Stimulated activated CD8-positive, alpha-beta memory T cell treated with anti-CD3 and anti-CD28 coated beads, Interleukin-4, amount 100 ng/mL, for 4 hours (primary cell): ENCODE measurements at places on chromosomes 4 and X.

GRCh38 chrX:28552882-28553829 lies 34.1 kb upstream of the IL1RAPL1 start:
- no peak for DNase-seq

- DNase-seq: no peak
Observed at GRCh38 chr4:38313999-38314561, 349.9 kb upstream of the KLF3 start.

- DNase-seq: no peak
Observed at GRCh38 chr4:73251384-73251783, 7.2 kb downstream of the ANKRD17 start.

GRCh38 chr4:160026721-160027120 lies 923.8 kb downstream of the RAPGEF2 start:
- DNase-seq: no peak

- DNase-seq: no peak
Observed at GRCh38 chrX:154021131-154021611, 1.5 kb upstream of the IRAK1 start.

- no peak for DNase-seq
Observed at GRCh38 chr4:99815597-99816011, 1.0 kb upstream of the DAPP1 start.

DNA sequence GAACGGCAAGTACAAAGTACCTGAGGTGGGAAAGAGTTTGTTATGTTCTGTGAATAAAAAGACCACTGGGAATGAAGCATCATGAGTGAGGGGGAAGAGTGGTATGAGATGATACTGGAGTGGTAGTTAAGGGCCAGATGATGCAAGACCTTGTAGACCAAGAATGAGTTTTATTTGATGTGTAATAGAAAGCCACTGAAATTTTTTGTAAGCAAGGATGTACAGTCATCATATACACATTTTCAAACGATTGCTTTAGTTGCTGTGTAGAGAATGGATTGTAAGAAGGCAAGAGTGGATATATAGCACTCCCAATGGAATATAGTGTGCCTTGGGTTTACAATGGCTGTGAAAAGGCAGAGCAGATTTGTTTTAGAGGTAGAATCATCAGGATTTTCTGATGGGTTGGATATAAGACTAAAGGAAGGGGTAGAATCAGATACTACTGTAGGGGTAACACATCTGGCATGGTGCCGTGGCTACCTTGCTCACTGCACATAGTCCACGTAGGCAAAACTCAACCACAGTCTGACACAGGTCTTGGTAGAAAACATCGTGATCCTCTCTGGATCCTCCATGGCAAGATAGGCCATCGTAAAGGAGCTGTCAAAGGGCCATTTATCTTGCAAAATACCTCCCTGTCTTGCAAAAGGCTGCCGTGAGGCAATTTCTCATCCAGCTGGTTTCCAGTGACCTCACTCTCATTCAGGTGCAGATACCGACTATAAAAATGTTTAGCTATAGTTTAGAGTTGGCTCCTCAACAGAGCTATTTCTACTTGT lies 14.9 kb downstream of the TIFA start:
- no peak for DNase-seq

GRCh38 chrX:140141444-140142029 lies 176.2 kb upstream of the CXorf66 start:
- DNase-seq: no peak

DNA sequence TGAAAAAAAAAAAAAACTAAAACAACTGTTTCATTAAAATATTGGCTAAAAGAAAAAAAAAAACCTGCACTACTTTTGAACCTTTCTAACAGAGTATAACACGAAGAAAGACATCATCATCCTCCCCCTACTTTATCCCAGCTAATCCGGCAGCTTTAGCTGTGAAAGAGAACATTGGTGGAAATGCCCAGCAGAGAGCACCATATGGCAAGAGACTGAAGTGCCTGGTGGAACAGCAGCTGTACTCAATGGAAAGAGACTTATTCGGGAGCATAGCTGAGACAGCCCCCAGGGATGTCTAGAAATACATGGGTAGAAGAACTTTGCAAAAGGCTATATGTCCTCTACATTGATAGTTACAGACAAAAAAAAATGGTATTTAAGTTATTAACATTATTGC lies 30.3 kb downstream of the STPG2 start:
- DNase-seq: no peak

GRCh38 chr4:126558596-126558995 lies 1074.2 kb upstream of the INTU start:
- no peak for DNase-seq

DNA sequence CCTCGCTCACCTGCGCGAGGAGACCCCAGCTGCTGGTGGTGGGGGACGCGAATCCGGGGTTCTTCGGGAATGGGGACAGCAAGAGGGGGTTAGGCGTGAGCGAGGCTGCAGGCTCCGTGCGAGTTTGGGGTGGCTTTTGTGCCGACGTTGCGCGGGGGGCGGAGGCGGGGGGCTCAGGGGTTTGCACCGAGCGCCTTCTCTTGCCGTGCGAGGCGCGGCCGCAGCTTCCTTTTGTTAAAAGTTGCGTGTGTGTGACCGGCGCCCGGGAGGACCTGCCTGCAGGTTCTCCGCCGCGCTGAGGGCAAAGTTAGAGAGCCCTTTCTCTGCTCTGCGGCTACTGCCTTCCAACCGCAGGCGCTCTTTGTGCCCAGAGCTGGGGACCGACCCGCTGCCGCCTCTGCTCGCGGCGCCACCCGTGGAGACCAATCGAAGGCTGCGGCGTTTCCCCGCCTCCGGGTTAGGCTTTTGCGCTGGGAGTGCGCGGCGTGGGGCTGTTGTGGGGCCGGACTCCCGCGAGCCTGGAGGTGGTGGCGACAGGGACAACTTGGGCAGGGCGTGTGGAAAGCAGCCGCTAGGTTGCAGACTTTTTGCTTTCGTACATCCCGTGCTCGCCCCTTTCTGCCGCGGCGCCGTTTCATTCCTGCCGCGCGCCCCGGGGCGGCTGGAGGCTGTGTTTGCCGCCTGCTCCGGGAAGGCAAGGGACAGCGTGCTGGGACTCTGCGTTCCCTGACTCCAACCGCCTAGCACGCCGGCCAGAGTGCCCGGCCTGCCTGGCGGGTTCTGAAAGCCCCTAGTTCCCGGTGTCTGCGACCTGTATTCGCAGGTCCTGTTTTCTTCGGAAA lies 716 bp downstream of the KIT start:
- no peak for DNase-seq

GRCh38 chrX:96170626-96171025 lies 514.0 kb upstream of the DIAPH2 start:
- no peak for DNase-seq

DNA sequence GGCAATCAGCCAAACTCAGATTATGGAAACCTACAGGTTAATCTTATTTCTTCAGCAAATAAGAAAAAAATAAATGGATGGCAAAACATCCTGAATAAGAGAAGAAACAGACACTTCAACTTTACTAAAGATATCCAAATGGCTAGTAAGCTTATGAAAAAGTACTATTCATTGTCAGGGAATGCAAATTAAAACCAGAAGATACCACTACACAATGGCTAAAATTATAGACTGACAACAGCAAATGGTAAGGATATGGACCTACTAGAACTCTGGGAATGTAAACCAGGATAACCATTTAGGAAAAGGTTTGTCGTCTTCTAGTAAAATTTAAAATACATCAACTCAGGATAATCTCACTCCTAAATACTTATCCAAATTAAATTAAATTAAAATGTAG lies 24.3 kb downstream of the GRSF1 start:
- no peak for DNase-seq

DNA sequence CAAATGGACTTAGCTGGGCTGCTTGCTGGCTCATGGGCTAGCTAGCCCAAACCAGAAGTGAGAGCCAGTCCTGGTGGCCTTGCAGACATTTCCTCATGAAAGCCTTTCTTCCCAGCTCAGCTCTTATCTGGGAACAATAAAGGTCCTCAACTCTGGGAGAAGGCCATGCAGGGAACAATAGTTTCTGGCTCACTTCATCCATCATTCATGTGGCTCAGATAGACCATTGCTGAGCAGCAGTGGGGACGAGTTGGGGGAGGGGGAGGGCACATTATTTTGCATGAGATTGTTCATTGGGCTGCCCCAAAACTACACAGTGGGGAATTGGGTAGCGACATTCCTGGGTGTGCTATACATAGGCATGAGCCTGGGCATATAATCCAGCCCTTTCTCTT lies 47.6 kb downstream of the NHSL2 start:
- DNase-seq: no peak

DNA sequence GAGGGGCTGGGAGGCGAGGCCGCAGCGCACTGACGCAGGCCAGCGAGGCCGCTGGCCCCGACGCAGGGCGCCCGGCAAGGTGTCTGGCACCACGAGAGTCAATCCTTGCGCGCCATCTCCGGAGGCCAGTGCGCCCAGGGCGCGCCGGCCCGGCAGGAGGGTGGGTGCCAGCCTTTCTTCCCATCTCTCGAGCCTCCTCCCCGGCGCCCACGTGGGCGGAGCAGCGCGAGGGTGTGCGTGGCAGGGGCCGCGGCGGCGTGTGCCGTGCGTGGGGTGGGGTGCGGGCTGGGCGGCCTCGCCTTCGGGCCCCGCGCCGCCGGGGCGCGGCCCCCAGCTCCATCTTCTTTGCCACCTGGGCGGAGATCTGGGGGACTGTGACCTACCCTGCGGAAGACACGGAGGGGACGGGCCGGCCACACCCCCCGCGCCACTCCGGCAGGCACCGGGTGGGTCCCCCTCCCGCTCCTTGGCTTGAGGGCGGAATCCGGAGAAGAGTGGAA lies 877 bp downstream of the JAKMIP1 start:
- DNase-seq: no peak

DNA sequence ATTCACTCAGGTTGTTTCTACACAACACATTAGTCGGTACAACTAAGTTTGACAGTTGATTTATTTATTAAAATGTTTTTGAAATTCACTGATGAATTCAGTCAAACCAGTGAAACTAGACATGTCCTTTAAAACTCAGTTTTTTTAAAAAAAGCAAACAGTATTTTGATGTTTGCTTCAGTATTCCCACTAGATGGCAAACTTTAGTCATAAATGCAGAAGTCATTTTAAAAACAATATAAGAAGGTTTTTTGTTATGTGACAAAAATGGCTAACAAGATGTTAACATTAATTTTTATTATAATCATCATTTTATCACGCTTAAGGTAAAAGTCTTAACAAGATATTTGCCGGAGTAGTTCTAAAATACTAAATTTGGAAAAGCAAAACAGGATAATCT lies 1337.8 kb upstream of the DIAPH2 start:
- no peak for DNase-seq

GRCh38 chr4:57249083-57249482 lies 138.9 kb upstream of the IGFBP7 start:
- DNase-seq: no peak

DNA sequence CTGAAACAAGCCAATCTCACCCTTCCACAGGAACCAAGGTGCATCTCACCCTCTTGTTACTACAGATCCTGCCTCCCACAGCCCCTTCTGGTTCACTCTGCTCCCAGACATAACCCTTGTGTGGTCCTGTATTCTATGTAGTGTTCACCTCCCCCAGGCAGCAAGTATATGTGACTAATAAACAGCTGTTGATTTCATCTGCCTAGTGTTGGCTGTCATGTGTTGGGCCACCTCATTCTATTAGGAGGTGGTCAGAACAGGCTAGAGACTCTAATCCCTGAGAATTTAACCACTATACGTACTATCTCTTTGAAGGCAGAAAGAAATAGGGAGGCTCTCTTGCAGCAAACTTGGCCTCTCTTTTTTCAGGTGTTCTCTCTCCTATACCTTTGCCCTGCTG lies 134.3 kb upstream of the RPL34 start:
- DNase-seq: no peak

DNA sequence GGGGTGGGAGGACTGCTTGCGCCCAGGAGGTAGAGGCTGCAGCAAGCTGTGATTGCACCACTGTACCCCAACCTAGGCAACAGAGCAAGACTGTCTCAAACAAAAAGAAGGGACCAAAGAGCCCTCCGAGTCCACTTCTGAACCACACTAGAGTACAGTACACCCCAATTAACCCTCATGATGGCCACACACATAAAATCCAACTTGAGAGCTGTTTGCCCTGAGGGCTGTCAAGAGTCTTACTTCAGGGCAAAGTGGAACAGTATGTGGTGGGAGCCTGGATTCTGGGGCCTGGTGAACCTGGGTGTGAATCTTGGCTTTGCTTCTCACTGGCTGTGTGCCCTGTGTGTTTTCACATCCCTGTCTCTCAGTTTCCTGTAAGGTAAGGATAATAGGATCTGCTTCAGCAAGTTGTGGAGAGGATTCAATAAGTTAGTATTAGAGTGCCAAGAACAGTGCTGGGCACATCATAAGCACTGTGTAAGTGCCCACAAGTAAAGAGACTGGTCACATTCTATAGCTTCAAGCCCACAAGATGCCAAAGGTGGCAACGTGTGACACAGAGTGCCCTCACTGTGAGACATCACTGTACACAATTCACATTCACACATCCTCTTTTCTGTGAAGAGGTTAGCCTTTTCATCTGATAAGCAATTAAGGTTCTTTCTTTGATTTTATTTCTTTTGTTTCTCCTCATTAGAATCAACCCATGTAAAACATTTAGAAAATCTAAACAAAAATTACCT lies 52.1 kb downstream of the LEF1 start:
- DNase-seq: no peak

DNA sequence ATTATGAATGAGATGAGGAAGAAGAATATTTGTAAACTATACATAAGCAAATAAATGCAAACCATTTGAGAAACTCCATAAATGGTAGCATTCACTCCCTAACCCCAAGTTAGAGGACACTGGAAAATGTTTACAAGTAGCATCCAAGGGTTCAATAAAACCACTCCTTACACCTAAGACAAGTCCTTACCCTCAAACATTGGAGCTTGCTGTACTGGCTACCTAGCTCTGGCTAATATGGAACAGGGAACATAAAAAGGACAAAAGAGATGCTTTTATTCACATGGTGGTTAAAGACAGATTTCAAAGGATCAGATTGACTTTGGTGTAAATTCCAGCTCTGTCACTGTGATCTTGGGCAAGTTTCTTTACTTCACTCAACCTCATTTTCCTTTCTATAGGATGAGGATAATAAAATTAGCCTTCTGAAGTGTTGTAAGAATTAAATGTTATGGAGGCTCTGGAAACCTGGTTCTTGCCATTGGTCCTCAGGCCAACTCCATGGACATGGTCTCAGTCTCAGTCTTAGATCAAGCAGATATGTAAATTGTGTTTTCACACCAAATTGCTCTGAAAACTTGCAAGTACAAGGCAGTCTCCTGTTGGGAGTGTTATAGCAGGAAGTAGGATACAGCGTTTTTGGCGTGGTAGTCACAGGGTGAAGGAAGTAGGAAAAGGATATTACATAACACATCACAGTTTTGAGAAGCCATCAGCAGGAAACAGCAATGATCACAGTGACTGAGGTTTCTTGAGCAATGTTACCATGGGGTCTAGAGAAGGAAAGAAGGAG lies 3.3 kb downstream of the CXCL1 start:
- DNase-seq: no peak

GRCh38 chr4:95114521-95114920 lies 356.8 kb downstream of the BMPR1B start:
- no peak for DNase-seq

GRCh38 chr4:81604683-81605218 lies 133.0 kb upstream of the RASGEF1B start:
- DNase-seq: no peak

GRCh38 chrX:1468250-1468772 lies 15.6 kb upstream of the ASMTL start:
- peak; percentile 46 for DNase-seq

- no peak for DNase-seq
Observed at GRCh38 chr4:17807446-17807845, 3.1 kb downstream of the DCAF16 start.
